Mesothelial cell of epicardium (in vitro differentiated cells): ENCODE measurements at places on chromosomes 1 and 21.

DNA sequence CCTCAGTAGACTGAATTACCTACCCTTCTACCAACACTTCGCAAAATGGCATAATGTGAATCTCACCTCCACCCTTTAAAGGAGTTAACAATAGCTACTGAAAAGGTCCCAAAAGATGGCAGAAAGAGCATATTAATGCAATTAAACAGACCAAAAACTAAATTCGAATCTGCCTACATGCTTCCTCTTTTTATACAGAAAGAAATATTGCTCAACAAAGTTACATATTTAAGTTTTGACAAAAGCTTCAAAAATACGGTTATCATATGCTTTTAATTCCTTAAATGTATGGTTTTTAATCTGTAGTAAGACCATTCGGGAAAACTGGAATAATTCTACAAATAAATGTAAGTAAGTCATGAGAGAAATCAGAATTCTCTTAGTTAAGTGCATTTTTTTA lies 2.2 kb downstream of the APP start:
- H3K27me3 ChIP-seq: peaks cover 2% of the 10 kb centered on the region
- no peaks in the 10 kb centered on the region for H3K36me3 ChIP-seq

DNA sequence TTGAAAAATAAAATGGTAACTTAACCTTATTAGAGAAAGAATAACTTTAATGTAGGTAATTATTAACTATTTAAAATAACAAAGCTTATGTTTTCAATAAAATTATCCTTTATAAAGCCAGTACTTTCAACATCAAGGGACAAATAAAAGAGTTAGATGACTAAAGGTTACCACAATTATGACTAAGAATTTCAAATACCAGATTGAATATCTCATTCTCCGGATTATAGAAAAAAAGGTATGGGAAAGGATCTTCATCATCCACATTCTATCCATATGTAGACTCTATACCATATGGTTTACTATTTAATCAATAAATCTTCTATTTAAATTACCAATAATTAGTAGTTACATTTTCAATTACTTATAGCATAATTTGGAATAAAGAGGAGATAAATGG lies 62.8 kb downstream of the TOR3A start:
- H3K36me3 ChIP-seq: peaks cover 24% of the 10 kb centered on the region
- H3K4me1 ChIP-seq: peaks cover 12% of the 10 kb centered on the region
- DNase-seq: no peak
- no peak overlapping the region for H3K4me3 ChIP-seq
- H3K27me3 ChIP-seq: no peaks in the 10 kb centered on the region

GRCh38 chr1:119783354-119784185 lies 14.9 kb upstream of the HMGCS2 start:
- H3K4me3 ChIP-seq: no peak overlapping the region
- H3K27ac ChIP-seq: peak overlapping the region; percentile 86
- no peaks in the 10 kb centered on the region for H3K36me3 ChIP-seq
- H3K4me1 ChIP-seq: peaks cover 69% of the 10 kb centered on the region

GRCh38 chr1:243471026-243471685 lies 215.3 kb downstream of the SDCCAG8 start:
- no peak overlapping the region for H3K27ac ChIP-seq
- H3K4me3 ChIP-seq: no peak overlapping the region
